Cerebellar nuclear complex (tissue), 1 donor: ENCODE measurements at places on chromosomes 4 and X.

DNA sequence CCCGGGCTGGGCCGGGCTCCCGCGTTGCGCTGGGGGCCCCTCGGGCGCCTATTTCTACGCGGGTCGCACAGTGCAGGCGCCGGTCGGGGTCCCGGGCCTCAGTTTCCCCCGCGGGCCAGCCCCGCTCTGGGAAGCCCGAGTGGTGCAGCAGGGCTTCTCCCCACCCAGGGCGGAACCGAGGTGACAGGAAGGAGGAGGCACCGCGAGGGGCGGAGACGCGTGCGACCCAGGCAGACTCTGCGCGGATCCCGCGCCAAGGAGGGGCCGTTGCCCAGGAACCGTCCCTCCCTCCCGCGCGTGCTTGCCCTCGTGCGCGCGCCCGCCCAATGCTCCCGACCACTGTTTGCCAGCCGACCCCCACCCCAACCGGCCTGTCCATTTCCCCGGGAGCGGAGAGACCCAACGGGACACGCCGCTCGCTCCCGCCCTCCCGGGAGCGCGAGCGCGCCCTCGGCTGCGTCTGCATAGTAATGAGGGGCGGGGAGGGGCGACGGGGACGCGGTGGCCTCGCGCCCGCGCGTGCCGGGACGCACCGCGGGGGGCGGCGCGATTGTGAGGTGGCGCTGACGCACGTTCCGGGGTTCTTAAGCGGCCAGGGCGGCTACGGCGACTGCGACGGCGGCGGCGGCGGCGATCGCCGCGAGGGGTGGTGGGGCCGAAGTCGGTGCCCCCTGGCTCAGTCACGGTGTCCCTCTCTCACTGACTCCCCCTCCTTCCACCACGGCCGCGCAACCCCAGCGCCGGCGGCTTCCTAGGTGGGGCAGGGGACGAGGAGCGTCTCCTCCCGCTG is at the start of gene CPEB2:
TSS of gene CPEB2 (plus strand) at position 613 of the 790 bp plus-strand sequence. CDS start 193 bp downstream, outside the sequence.
- peak; percentile 64 for DNase-seq

DNA sequence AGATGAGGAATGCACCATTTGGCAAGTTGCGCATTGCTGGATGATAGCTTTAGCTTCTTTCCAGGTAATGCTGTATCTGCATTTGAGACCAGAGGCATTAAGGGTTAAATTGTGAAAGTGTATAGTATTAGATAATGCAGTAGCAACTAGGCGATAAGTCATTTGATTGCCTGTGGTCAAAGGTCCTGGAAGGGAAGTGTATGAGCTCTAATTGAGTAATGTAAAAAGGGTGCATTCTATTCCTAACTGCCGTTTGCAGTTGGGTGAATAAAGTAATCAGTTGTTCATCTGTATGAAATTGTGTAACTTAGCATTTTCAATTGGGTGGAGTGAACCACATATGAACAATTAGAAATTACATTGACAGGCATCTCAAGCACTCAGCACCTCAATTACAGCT is 54.5 kb upstream of the WDR1 start:
- DNase-seq: no peak

GRCh38 chr4:48250343-48250742 is 19.3 kb downstream of the TEC start:
- DNase-seq: no peak

DNA sequence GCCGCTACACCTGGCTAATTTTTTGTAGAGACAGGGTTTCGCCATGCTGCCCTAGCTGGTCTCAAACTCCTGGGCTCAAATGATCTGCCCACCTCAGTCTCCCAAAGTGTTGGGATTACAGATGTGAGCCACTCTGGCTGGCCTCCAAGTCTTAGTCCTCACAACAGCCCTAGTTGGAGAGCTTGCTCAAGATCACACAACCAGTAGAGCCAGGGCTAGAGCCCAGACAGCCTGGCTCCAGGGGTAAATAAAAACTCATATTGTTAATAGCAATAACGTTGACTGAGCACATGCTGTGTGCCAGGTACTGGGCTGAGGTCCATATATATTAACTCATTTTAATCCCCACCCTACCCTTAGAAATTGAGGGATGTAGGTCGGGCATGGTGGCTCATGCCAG is 7.3 kb upstream of the JAKMIP1 start:
- DNase-seq: no peak

DNA sequence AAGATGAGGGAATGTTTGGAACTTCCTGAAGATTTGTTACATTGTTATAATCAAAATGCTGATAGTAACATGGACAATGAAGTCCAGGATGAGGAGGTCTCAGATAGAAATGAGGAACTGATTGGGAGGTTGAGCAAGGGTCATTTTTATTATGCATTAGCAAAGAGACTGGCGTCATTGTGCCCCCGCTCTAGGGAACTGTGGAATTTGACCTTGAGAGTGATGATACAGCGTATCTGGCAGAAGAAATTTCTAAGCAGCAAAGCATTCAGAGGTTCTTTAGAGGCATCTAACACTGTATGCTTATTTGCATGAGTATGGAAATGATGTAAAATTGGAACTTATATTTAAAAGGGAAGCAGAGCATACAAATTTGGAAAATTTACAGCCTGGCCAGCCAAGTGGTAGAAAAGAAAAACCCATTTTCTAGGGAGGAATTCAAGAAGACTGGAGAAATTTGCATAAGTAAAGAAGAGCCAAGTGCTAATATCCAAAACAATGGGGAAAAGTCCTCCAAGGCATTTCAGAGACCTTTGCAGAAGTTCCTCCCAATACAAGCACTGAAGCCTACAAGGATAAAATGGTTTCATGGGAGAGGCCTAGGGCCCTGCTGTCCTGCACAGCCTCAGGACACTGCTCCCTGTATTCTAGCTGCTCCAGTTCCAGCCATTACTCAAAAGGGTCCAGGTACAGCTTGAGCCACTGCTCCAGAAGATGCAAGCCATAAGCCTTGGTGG is 483.0 kb upstream of the NDST4 start:
- no peak for DNase-seq
